8988T (cell line): ENCODE measurements at places on chromosomes 2 and 18.

GRCh38 chr2:127664895-127665225 is 10.5 kb downstream of the LIMS2 start:
- DNase-seq, result no peak

GRCh38 chr2:229611360-229611759 is 103.0 kb downstream of the DNER start:
- no peak for DNase-seq

DNA sequence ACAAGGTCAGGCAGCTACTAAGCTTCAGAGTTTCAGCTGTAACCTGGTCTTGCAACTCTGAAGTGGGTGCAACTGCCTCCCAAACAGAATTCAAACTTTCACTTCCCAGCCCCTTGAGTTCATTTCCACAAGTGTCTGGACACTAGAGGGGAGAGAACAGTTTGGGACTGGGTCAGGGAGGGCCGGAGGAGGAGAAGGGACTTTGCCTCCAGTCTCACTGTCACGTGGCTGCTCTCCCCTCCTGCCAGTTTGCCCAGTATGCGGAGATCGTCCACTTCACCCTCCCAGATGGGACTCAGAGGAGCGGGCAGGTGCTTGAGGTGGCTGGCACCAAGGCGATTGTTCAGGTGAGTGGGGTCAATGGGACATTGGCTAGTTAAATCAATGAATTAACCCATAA is 20.6 kb upstream of the ANKRD53 start:
- DNase-seq, result no peak

- DNase-seq, result no peak
These were observed 102.6 kb downstream of the MTCL1 start for GRCh38 chr18:8808001-8808400.

GRCh38 chr2:136013136-136013685 is 27.8 kb upstream of the DARS1 start:
- no peak for DNase-seq

GRCh38 chr2:239395524-239395923 is 5.3 kb downstream of the HDAC4 start:
- no peak for DNase-seq

DNA sequence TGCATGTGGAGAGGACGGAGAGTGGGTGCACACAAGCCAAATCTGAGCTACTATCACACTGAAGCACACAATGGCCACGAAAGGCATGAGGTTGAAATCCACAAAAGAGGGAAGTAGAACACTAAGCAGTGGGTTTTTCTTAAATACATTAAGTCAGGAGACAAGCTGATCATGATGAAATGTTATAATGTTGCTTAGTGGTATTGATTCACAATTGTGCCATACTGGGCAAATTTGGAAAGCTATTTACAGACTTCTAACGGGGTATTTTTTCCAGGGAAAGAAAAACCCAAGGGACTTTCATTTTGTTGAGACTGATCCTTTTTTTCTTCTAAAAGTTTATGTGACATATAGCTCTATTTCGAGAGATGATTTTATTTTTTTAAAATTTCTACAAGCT is 100.8 kb upstream of the CNGA3 start:
- no peak for DNase-seq

DNA sequence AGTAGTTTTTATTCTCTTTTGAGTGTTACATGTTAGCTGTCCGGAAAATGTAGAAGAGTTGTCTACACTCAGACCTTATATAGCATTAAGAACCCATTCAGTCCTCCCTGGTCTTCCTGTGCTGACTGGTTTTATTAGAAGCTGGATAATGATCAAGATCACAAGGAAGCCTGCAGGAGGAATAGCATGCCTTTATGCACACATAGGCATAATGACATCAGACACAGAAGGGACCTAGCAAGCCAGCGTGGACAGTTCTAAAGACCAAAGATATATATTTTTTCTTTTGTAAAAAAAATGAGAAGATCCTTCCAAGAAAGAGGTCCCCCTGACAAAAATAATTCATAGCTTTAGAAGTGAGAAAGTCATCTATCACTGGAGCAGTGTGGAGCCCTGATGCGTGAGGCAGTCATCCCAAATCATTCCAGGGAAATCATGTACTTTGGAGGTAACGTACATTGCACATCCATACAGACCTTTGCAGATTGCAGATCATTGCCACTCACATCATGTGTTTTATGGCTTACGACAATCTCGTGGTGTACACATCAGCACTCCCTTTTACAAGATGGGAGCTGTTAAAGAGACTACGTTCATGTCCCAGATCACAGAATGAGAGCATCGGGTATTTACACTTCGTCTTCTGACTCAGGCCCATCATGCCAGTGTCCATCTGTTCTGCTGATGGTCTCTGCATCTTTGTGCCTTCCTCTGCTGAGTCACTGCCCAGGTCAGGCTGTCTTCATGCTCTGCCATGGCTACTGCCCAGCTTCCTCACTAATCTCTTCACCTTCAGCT is 334.0 kb downstream of the SOCS6 start:
- DNase-seq, result no peak

GRCh38 chr2:43219383-43220228 is 6.8 kb downstream of the ZFP36L2 start:
- DNase-seq, result peak; percentile 83

GRCh38 chr2:138132108-138132507 is 167.8 kb downstream of the HNMT start:
- no peak for DNase-seq

DNA sequence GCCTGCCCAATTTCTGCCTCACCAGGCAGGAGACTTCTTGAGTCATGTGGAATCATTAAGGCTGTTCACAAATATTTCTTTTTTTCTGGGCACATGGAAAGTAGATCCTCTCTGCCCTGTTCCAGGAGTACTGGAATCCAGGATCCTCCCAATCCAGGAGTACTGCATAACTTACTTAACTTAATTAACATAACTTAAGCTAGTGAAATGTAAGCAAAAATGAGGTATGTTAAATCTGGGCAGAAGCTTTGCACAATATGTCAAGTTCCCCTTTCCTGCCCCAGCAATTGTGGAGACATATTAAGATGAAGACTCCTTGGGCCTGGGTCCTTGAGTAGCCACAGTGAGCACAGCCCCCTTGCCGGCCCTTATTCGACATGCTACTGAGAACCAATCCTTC is 3.2 kb downstream of the CD207 start:
- no peak for DNase-seq

GRCh38 chr2:20925265-20925889 is 102.5 kb upstream of the LDAH start:
- no peak for DNase-seq

- no peak for DNase-seq
These were observed 156.5 kb downstream of the NAPG start for GRCh38 chr18:10682368-10682714.

DNA sequence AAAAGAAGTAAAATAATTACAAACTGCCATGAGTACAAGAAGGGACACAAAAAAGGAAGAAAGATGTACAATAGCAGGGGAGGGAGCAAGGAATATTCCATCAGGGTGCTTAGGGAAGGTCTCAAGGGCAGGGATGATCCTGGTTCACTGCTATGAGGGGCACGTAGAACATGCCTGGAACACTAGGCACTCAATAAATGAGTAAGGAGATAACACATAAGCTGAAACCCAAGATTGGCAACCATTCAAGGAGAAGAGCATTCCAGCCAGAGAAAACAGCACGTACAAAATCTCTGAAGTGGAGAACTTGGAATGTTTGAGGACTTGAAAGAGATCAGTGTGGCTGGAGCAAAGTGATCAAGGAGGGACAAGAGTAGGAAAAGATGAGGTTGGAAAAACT is 103.2 kb downstream of the FAM161A start:
- no peak for DNase-seq

DNA sequence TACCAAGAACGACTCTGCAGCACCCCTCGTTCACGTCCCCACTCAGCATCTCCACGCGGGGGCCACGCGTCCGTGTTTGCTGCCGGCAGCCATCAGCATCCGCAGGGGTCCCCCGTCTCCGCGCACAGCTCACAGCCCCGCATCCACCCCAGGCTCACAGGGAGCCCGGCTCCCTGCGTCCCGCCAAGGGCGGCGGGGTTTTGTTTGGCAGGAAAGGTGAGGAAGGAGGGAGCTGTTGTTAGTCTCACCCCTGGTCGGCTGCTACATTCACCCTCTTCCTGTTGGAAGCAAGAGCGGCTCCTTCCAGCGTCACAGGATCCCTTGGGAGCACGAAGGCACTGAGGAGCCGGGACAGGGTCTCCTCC is 131.0 kb upstream of the CTDP1 start:
- DNase-seq, result no peak

DNA sequence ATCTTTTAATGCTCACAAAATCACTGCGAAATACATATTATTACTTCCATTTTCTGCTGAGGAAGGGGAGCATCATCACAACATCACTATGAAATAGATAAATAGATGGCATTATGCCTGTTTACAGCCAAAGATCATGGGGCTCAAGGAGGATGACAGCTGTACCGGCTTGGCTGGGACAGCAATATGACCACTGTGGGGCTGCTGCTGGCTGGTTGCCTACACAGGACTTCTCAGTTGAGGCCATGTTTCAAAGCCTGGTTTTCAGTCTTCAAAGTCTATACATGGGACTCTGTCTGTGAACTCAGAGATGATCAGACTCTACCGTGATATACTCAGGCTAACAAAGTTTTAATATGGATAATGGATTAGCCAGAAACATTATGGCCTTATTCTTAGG is 58.7 kb downstream of the SPATS2L start:
- no peak for DNase-seq

DNA sequence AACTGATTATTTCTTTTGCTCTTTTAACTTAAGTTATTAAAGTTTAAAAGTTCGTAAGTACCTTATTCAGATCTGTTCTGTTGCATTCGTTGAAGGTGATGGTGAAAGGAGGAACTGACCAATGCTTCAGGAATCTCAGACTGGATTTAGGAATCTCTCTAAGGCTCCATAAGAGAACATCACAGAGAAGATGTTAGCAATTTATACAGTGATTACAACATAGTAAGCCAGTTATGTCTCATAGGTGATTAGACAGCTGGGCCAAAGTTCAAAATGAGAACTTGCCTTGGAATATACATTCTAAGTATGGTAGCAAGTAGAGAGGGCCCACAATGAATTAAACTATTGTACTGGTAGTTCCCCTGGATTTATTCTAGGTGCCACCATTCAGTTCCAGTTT is 3.2 kb downstream of the MARS2 start:
- no peak for DNase-seq

DNA sequence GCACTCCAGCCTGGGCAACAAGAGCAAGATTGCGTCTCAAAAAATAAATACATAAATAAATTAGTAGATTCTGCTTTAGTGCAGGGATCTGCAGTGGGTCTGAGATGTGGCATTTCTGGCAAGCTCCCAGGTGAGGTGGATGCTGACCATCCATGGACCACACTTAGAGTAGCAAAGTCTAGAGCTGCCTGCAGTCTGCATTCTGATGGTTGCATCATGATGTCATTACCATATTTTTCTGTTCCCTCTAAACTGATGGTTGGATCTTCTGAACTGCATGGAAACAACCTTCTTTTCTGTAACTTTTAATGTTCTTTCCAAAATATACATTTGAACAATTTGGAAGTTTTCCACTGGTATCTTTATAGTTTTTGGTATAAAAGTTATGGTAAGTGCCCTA is 42.9 kb downstream of the MYL12B start:
- no peak for DNase-seq

DNA sequence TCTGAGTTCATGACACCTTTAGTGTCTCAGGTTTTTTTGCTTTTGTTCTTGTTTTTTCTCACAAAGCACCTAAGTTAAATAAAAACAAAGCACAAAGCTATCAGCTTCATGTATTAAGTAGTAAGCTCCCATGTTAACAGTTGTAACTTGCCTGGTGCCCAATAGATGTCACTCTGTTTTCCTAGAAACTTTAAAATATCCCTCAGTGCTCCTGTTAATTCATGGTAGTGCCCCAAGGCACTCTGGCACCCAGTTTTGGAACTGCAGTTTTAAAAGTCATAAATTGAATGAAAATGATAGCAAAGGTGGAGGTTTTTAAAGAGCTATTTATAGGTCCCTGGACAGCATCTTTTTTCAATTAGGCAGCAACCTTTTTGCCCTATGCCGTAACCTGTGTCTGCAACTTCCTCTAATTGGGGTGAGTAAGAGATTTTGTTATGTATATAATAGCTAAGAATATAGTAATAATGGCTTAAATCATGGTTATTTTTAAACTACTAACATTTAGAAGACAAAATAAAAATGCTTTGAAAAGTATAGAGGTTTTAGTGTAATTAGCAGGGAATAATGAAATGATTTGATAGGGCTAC is 555.0 kb upstream of the TMEFF2 start:
- DNase-seq, result no peak

DNA sequence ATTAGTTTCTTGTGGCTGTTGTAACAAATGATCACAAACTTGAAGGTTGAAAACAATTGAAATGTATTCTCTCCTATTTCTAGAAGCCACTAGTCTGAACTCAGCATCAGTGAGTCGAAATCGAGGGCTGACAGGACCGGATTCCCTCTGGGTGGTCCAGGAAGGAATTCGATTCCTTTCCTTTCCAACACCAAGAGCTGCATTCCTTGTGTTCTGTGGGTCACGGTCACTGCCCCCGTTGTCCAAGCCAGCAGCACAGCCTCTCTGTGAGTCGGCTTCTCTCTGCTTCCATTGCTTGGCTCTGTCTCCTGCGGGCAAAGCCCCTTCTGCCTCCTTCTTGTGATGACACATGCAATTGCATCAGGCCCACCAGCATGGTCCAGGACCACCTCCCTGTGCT is 67.3 kb downstream of the SMIM21 start:
- DNase-seq, result no peak

DNA sequence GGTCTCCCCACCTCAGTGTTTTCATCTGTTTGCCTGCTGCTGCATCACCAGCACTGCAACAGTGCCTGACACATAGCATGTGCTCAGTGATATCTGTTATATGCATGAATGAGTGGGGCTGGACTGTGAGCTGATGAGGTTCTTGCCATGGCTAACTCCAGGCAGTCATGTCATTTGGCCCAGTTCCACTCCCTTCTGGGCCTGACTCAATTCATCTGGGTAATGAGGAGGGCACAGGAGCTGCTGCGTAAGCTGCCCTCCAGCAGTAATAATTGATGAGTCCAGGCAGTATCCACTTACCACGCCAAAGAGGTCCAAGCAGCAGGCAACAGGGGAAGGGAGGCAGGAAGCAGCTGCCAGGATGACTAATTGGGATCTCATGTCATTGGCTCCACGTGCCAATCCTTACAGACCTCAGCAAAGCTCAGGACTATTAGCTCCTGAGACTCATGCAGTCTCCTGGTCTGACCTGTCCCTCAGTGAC is 34.1 kb upstream of the MAT2A start:
- peak; percentile 23 for DNase-seq

GRCh38 chr2:172336681-172337080 is 90.7 kb upstream of the ITGA6 start:
- no peak for DNase-seq

GRCh38 chr2:24892928-24893327 is 27.1 kb downstream of the ADCY3 start:
- no peak for DNase-seq

- no peak for DNase-seq
These were observed 84.4 kb downstream of the DYM start for GRCh38 chr18:49376046-49376445.

GRCh38 chr18:50696929-50697328 is 122.9 kb downstream of the MRO start:
- DNase-seq, result no peak

- DNase-seq, result no peak
These were observed 1201.0 kb upstream of the LRRTM1 start for GRCh38 chr2:81505586-81505985.
